NCI-H2171 (cell line): ENCODE measurements at places on chromosomes 4 and X.

DNA sequence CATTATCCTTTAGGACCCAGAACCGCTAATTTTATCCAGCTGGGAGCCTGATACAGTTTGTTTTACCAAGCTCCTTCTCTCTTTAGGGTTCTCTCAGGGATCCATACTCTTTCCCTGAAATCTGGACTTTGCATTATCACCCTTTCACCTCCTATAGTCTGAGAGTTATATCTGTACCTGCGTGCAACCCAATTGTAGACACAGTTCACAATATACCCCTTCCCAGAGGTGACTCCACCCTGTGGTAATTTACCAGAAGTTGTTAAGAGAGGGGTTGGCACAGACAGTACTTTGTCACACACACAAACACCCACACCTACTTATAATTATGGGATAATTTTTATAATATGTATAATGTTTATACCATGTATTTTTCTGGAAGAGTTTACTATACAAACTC lies 275.8 kb upstream of the NR3C2 start:
- DNase-seq, result no peak

GRCh38 chrX:72254816-72255215 lies 16.0 kb upstream of the ERCC6L start:
- DNase-seq, result no peak

GRCh38 chr4:187021436-187022205 lies 298.0 kb upstream of the FAT1 start:
- no peak for DNase-seq

- DNase-seq, result no peak
Measured at GRCh38 chrX:85992811-85993229, 54.5 kb downstream of the CHM start.

- no peak for DNase-seq
Measured at GRCh38 chrX:68840256-68840655, 11.4 kb downstream of the EFNB1 start.

GRCh38 chr4:104531390-104531789 lies 36.7 kb upstream of the CXXC4 start:
- no peak for DNase-seq

- no peak for DNase-seq
Measured at GRCh38 chr4:81757691-81758090, 286.0 kb upstream of the RASGEF1B start.

GRCh38 chrX:9339603-9340491 lies 125.0 kb upstream of the TBL1X start:
- no peak for DNase-seq

GRCh38 chrX:48694776-48695533 lies 1.6 kb upstream of the SUV39H1 start:
- DNase-seq, result no peak

GRCh38 chr4:12139296-12139695 lies 710.6 kb upstream of the HS3ST1 start:
- DNase-seq, result no peak

GRCh38 chr4:32037399-32037798 lies 1317.2 kb downstream of the PCDH7 start:
- no peak for DNase-seq

- DNase-seq, result no peak
Measured at GRCh38 chr4:182067828-182068227, 175.4 kb upstream of the TENM3 start.

- DNase-seq, result peak; percentile 2
Measured at GRCh38 chrX:151000861-151001331, 17.8 kb downstream of the HMGB3 start.

- no peak for DNase-seq
Measured at GRCh38 chr4:113815826-113816225, 54.3 kb upstream of the CAMK2D start.

DNA sequence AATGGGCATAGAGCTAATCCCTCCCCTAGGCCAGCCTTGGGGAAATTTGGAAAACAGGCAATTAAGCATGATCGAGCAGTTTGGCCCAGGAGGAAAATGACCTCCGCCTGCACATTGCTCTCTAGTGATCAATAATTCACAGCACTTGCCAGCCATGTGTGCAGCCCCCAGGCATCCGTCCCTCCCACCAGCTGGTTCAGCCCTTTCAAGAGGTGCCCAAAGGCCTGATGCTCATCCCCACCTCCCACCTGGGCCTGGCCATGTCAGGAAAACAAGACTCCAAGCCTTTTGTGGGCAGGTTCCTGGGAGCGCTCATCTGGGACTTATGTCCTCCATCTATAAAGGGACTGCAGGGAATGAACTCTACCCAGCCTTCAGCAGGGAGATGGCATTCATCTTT lies 17.5 kb upstream of the PPP2R2C start:
- DNase-seq, result no peak

DNA sequence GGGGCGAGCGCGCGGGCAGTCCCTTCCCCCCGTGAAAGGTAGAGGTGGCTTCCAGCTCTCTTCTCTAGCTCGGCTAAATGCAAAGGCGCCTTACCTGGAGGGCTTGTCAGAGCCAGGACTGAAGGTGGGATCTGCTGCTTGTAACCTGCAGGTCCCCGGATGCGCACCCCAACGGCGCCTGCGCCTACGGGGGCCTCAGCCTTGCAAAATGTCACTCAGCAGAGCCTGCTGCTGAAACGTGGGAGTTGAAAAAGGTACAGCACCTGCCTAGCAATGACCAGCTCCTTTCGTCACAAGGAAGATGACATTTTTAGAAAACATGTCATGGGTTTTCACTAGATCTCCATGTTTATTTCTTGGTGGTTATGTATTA lies 583 bp downstream of the ABHD18 start:
- peak; percentile 49 for DNase-seq

DNA sequence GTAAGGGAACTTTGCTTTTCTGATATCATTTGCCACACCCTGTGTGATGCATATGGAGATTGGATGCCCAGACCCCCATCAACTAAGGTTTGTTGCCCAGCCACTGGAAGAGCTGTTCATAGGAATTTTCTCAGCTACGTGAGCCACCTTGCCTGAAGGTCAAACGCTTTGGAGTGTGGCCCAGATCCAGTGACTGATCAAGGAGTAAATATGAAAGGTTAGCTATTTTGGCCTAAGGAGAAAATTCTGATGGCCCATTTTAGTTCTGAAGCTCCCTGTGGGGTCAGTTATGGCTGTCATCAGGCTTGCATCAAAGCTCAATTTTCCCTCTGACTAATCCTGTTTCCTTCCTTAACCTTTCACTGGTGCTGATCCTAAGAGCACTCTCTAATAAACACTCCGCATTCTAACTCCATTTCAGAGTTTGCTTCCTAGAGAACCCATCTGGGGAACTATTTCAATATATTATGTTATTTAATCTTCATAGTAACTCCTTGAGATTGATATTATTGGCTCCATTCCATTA lies 407.7 kb downstream of the SPRY1 start:
- no peak for DNase-seq
